ENCODE measurements at places on chromosomes 2 and 18.

DNA sequence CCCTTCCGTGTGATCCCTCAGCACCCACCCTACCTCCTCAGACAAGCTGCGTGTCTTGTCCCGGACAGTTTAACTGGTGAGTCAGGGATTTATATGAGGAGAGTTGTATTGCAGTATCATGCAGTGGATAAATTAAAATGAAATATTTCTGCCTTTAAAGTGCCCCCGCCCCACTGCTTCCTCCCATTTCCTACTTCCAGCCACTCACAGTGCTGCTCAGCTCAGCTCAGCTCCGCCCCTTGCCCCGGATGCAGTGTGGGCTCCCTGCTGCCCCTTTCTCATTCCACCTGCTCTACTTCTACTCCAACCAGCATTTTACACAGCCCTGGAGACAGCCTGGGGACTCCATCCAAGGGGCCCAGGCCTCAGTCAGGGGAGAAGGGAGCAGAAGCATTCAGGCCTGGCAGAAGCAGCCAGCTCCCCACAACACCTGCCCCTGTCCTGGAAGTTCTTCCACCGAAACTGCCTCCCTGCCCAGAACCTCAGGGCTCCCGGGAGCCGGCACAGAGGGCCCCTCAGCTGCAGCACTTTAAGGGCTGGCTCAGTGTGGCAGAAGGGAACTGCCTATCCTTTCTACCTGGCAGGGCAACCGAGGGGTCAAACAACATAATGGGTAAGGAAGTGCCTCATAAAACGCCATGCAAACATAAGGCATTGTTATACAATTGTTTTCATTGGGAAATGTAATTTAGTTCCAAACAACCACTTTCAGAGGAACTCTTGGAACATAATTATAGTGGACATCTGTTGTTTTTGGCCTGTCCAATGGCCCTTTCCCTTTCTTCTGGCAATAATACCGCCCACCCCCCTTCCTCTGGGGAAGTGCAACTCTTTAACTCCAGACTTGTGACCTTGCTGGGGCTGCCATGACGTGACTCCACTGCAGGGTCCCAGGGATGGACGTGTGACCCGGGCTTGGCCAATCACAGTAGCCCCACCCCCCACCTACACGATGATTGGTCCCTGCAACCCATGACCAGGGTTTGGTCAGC, 102.3 kb downstream of the LIPG start:
- DNase-seq, result no peak

GRCh38 chr2:25614711-25615110, 58.7 kb downstream of the DTNB start:
- no peak for DNase-seq

GRCh38 chr2:164839914-164840457, 1.6 kb downstream of the COBLL1 start:
- no peak for DNase-seq

DNA sequence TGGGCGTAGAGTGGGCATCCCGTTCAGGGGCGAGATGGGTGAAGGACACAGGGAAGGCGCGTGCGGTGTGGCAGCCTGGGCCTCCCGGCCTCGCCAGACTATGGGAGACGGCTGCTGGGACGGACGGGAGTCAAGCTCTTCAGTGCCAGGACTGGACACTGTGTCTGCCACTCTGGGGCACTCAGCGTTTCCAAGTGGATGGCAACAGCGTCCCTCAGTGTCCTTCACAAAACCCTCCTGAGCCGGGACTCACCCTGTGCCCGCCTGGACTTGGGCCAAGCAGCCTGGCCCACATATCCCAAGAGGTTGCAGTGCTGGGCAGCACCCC, 16.3 kb upstream of the BOK start:
- no peak for DNase-seq

- no peak for DNase-seq
Observed at GRCh38 chr18:59606193-59607077, 90.8 kb downstream of the CCBE1 start.

DNA sequence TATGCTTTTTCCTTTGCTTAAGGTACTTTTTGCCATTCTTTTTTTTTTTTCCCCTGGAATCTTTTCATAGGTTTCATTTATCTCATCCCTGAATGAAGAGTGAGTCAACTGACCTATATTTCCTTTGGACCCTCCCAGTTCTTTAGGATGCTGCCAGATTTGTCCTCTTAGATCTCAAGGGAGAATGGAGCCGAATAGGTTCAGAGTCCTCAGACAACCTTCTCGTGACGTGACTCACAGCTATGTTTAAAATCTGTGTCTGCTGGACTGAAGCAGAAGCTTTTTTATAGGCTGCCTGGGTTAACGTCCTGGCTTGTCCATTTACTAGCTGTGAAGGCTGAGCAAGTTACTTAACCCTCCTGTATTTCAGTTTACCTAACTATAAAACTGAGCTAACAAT, 358.6 kb downstream of the DLGAP1 start:
- no peak for DNase-seq

GRCh38 chr2:71505086-71505769, 51.9 kb downstream of the DYSF start:
- DNase-seq, result no peak

- DNase-seq, result no peak
Observed at GRCh38 chr2:177038787-177039484, 173.7 kb upstream of the HNRNPA3 start.

DNA sequence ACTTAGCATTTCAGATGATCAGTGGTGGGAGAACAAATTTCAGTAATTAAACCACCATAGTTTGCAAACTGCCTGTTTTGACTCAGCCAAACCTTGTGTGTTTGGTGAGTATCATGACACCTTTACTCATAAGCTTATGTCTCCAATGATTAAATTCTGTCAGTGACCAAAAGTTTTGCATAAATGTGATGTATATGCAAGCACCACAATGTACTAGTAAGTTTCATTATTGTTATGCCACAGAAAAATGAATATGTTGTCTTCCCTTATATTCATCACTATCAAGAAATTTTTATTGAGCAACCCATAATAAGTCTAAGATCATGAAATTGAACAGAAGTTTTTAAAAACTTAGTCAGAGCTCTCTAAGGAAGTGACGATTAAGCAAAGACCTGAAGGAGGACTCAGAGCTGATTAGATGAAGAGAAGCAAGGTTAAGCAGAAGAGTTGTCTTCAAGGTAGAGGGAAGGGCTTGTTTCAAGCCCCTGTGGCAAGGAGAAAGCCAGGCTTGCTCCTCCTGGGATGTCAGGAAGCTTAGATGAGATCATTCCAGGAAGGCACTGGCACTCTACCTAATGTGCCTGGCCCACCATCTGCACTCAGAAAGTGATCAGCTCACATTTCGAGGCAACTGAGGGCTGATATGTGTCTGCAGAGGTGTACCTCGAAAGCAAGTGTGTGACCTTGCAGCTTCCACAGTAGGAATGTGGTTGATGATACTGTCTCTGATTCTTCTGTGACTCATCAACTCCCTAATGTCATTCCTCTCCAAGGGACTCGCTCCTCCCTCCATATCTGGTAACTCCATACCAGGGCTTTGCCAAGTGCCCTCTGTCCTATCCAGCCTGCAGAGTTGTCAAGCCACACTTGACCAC, 54.7 kb downstream of the KCTD18 start:
- no peak for DNase-seq

DNA sequence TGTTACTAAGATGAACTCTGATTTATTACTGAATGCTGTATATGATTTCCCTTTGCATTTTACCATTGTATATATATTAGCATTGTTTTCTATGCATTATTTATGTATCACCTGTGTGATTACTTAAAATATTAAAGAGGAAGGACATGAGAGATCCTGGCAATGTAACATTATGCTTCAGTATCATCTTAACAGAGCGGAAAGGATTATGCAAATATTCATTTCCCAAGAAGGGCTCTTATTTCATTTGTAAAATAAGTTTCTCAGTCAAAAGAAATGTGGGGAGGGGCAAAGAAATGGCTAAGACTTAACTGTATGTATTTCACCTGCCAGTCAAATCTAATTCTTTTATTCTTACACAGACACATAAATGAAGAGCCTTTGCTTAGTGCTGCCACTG, 654.2 kb upstream of the PKDCC start:
- DNase-seq, result no peak

DNA sequence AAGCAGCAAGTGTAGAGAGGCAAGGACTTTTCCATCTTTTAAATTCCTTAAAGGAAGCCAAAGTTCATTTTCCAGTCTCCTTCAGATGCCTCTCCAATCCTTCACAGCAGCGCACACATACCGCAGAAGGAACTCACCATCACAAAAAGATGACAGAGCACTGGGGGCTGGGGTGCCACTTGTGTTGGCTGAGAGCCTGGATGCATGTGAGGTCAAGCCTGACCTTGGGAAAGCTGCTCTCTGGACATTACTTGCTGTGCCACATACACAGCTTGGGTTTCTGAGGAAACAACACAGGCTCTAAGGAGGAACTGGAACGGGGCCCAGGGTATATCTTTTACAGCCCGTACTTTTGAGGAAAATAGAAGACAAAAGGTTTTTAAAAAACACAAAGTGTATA, 364.3 kb upstream of the MEX3C start:
- DNase-seq, result no peak

- no peak for DNase-seq
Observed at GRCh38 chr2:37622450-37623100, 48.9 kb downstream of the CDC42EP3 start.

- DNase-seq, result no peak
Observed at GRCh38 chr2:37670378-37671008, 949 bp downstream of the CDC42EP3 start.

GRCh38 chr2:235352541-235352940, 141.3 kb upstream of the AGAP1 start:
- no peak for DNase-seq

DNA sequence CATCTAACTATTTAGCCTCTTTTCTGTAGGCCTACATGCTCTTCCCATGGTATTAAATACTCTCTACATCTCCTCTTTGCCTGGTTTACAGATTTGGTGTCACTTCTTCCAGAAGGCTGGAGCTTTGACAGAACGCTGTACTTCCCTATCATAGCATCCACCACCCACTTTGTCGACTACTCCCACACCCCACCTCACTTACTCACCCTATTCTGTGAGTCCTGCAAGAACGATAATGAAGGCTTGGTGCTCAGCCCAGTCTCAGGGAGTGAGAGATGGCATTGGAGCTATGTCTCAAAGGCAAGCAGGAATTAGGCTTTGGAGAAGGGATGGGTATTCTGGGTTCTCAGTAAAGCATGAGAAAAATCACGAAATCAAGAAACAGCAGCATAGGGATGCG, 20.3 kb upstream of the KDM3A start:
- DNase-seq, result no peak

- no peak for DNase-seq
Observed at GRCh38 chr2:241563571-241563980, 5.0 kb downstream of the BOK start.

DNA sequence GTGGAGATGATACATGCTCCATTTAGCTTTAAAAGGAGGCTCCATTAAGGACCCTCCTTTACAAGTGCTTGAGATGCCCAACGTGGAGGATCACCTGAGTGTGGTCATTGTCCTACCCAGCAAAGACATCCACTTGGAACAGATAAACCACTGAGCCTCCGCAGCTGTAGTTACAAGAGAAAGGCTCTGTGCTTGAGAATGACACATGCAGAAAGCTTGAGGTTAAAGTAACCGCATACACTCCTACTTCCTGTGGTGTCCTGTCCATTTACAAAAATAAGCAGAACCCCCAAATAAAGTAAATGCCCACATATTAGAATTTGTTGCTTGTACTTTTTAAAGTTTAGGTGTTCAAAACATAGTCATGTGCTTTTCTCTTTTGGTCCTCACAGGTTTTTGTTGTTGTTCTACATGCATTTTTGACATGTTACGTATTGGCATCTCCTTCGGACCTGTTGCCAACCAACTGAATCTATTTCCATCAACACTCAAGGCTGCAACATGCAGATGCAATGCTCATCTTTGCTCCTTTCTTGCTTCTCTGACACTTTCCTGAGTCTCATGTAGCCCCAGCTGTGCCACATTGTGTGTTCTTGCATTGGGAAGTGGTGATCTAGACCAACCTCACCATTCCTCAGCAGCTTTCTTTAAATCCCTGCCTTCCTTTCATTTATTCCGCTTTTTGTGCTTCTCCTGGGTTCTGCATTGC, 56.0 kb downstream of the SERPINB7 start:
- DNase-seq, result no peak

DNA sequence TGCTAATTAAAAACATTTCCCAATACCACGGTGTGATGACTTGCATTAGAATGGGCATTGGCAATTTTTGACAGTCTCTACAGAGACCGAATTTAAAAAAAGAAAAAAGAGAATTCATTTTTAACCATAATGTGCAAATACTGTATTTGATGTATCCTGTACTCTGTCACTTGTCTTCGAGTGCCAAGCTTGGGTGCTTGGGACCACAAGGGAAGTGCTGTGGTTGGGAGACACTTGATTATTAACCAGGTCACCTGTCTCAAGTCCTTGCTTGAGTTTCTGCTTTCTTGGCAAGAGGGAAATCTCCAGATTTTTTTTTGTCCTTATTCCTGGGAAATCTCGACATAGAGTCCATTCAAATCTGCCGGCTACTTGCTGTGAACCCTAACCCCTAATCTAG, 209.0 kb downstream of the MC4R start:
- DNase-seq, result no peak

DNA sequence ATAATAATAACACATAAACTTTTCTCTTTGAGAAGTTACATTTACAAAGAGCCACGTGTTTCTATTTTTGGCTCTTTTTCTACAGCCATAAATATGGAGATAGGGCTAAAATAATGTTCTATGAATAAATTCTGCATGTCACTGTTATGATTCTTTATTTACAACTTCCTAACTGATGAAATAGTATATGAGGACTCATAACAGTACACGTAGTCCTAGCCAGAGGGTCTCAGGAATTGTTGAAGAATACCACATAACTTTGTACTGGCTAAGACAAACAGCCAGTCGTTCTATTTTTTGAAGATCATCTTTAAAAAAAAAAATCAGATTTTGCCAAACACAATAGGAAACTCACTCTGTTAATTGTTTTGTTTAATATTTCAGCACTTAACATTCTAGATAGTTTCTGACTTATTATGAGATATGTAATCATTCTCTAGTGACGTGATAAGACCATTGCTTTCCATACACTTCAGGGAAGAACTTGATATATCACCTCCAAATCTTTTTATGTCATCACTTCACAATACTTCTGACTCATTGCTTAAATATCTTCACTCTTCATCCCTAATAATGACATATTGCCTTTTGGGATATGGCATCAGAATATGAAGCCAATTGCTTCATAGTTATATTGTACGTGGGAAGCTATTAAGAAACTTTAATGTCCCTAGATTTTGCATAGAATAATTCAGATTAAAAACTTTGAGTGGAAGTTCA, 256.1 kb downstream of the XIRP2 start:
- no peak for DNase-seq

- DNase-seq, result no peak
Observed at GRCh38 chr2:131557558-131558321, 30.1 kb downstream of the CCDC74A start.

DNA sequence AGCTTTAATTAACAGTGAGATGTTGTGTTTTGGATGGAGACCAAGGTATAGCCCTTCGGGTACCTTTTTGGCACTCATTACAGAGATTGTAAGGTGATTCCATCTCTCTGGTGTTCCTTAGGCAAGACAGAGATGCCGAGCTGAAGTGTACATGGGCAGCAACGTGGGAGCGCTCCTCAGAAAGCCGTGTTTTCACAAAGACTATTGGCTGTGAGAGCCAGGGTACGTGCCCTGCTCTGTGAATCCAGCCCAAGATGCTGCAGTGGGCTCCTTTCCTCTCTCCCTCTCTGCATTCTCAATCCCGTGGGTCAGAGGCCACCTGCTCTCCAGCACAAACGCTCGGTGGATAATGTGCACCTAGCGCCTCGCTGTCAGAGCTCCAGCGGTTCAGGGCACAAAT, 203.0 kb upstream of the EPHA4 start:
- DNase-seq, result no peak

- no peak for DNase-seq
Observed at GRCh38 chr18:3147935-3148554, 71.7 kb downstream of the MYOM1 start.

GRCh38 chr2:52976143-52976949, 791.3 kb upstream of the CHAC2 start:
- no peak for DNase-seq

All from stimulated activated CD4-positive, alpha-beta T cell treated with anti-CD3 and anti-CD28 coated beads, Interleukin-12 subunit alpha, Interleukin-12 subunit beta, amount 100 ng/mL, for 24 hours (primary cell).